ENCODE measurements at places on chromosomes 2 and 18.
A peak's percentile ranks its signal among the peaks of the same experiment; 100 is the strongest.

DNA sequence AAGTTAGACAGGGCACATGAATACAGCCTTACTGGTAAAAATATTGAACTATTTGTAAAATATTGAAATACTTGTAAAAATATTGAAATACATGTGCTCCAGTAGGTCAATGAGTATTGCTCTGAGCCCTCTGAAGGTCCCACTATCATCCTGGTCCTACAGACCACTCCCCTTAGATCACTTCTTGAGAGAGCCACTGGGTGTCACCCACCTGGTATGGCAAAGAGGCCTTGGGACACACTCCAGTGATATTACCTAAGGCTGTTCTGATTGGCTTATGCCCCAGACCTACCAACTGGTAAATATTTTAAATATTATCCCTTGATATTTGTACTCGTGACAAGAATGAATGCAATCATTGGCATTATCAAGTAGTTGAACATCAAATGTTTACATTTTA lies 5.0 kb downstream of the THSD7B start:
- DNase-seq: no peak

DNA sequence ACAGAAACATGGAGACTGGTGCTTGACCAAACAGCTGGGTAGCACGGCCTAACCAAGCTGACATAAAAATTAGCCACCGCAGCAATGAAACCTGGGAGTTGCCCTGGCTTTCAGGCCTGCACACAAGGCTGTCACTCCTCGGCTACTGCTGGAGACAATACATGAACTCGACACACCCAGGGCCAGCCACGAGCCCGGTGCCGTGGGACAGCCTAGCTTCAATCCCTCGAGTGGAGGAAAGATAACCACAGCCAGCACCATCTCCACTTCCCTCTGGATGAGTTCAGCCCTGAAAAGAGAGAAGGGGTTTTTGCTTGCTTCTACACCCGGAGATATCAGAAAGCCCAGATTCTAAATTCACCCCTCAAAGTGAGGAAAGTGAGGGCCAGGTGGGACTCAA lies 78.0 kb downstream of the BCL2L11 start:
- no peak for DNase-seq

DNA sequence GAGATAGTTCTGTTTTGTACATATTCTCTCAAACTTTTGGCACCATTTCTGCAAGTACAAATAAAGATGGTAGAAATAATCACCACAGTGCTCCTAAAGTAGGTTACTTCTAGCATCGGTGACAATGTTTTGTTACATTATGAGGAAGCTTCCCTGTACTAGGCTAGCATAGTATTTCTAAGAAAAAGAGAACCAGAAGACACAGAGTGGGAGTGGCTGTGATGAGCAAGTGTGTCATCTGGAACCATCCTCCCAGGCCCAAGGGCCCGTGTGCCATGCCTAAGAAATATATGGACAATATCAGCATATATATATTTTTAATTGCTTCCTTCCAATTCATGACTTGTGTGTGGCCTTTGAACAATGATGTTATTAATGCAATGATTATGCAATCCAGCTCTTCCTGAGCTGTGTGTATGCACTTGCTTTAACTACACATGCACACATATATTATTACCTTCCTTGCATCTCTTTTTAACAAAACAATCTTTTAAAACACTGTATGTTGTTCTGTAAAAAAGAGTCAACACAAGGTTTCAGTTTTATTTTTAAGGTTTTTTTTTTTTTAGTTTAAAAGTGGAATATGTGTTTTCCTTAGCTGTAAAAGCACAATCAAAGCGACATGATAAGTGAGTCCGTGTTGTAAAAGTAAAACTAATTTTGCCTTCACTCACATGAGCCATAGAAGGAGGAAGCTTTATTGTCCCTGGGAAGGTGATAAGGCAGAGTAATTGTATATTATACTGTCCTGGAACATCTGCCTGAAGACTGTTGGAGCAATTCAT lies 303.9 kb downstream of the ZNF407 start:
- no peak for DNase-seq

- DNase-seq: peak; percentile 78
These were observed 18.7 kb downstream of the ORC2 start for GRCh38 chr2:200944467-200945394.

DNA sequence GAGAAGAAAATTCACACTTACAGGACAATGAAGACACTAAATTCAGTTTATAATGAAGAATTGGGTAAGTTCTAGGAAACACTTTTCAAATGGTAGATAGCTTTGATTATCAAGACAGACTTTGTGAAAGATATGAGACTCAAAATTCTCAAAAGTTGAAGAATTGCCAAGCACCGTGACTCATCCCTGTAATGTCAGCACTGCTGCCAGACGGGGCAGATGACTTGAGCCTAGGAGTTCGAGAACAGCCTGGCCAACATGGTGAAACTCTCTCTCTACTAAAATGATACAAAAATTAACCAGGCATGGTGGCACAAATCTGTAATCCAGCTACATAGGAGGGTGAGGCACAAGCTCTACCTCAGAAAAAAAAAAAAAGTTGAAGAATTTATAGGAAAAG lies 1820.1 kb upstream of the LRRTM1 start:
- DNase-seq: no peak

DNA sequence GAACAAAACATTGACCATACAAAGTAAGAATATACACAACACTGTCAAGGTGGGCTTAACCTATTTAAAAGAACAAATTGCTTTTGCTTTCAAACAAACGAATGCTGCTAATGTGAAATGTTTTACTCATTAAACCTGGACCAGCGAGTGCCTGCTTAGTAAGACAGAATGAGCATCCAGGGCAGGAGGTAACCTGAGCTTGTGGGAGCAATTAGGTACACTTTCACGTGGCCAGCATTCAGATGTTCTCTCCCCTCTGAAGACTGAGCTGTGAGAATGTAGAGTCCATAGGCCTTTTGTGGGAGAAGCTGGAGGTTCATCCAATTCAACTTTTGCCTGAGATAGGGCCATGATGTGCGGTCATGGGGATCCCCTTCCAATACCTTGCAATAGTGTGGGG lies 266.5 kb downstream of the TSN start:
- DNase-seq: no peak

- no peak for DNase-seq
These were observed 55.6 kb downstream of the ACAA2 start for GRCh38 chr18:49757513-49758262.
